SW 1271 (cell line): ENCODE measurements at places on chromosomes 7 and 10.

GRCh38 chr7:55250313-55250712, 114.8 kb upstream of the LANCL2 start:
- no peak for DNase-seq

DNA sequence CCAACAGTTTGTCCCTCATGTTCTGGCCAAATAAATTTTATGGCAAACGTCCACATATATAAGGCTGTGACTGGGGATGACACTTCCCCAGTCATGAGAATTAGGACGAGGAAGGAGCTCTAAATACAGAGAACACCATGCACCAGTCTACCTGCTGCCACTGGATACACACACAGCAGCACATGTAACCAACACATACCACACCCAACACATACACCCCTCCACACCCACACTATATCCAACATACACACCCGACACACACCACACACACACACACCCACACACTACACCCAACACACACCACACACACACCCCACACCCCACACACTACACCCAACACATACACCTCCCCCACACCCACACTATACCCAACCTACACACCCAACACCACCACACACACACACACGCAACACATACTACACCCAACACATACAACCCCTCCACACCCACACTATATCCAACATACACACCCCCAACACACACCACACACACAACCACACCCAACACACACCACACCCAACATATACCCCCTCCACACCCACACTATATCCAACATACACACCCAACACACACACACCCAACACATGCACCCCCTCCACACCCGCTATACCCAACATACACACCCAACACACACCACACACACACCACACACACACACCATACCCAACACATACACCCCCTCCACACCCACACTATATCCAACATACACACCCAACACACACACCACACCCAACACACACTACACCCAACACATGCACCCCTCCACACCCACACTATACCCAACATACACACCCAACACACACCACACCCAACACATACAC, 74.1 kb downstream of the HIPK2 start:
- no peak for DNase-seq

DNA sequence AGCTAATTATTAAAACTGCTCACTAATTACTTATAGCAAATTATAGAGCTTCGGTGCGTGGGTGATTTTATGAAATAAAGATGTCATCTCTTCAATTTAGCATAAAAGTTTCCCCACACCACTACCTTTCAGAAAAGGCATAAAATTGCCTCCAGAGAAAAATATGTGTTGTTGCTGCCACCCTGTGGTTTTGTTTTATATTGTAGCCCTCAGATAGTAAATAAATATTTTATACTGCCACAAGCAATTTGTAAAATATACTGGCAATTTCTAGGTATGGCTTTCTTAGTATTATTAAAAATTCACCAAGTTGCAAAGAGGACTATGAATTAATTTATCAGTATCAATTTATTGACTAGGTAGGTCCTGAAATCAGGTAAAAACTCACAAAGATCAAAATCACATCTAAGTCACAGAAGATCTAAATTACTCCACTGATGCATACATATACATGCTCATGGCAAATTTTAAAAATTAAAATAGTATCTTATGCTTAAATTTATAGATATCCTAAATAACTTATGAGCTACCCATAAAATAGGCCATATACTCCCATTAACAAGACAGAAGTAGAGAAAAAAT, 26.5 kb downstream of the ASNS start:
- peak; percentile 36 for DNase-seq

DNA sequence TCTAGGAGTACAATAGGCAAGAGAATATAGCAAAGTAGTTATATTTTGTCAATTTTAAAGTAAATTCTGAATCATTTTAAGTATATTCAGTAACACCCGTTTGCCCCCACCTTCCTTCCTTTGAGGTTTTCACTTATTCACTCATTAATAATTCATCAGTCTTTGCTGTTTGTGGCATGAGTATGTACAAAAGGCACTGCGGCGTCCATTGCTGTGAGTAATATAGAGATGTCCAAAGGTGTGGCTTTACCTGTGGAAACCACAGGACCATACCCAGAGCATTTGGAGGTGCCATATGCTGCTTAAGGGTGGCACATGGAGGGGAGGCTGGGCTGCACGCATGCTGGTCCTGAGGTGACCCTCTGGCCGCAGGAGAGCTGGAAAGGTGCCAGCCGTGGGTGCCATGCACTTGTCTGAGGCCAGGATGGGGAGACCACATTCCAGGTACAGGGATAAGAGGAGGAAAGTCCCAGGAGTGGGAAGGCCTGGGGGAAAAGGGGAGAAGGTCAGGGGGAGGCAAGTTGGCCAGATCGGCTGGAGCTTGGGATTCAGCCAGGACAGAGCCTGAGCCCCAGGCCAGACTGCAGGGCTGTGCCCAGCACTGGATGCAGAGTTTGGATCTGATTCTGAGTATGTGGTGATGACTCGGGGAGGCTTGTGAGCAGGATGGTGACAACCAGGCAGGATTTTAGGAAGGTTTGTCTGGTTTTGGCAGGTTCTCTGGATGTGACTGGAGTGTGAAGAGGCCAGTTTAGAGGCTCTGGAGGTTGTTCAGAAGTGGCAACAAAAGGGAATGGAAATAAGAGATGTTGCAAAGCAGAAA, 223.4 kb downstream of the MGMT start:
- DNase-seq = no peak
